NCI-H1930 (cell line): ENCODE measurements at places on chromosomes 3 and 15.

- no peak for DNase-seq
Measured at GRCh38 chr15:60551147-60551780, 72.3 kb upstream of the ICE2 start.

DNA sequence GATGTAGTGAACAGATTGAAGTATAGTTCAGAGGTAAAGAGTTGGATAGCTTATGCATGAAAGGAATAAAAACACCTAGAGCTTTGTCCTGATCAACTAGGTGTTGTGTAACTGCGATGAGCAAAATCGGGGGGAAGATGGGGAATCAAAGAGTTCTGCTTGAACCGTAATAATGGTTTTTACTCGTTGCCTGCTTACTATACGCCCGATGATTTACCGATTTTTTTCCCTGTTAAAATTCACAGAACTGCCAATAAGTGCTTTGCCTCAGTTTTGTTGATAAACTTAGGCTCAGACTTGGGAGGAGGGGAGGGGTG, 783 bp upstream of the DNAJB11 start:
- no peak for DNase-seq

DNA sequence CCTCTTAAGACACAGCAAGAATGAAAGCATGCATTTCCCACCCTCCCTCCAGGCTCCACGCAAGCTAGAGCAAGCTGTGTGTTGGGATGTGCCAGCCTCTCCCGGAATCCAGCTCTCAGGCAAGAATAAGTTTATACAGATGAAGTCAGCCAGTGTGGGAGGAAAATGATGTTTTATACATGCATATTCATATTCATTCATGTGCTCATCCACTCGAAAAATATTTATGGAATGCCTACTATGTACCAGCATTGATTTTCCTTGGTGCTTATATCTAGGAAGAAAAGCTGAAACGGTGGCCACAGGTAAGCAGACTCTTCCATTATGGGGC, 62.7 kb downstream of the KLHL6 start:
- DNase-seq: no peak

DNA sequence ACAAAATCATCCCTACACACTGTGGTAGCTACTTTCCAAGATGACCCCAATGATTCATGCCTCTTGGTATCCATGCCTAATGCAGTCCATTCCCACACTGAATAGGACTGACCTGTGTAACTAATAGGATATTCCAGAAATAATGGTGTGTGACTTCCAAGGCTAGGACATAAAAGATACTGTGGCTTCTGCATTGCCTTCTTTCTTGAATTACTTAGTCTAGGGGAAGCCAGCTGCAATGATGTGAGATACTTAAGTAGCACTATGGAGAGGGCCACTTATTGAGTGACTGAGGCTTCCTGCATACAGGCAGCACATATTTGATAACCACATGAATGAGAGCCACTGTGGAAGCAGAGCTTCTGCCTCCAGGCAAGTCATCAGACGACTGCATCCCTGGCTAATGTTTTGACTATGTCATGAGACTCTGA, 50.1 kb downstream of the NR1I2 start:
- DNase-seq: no peak

DNA sequence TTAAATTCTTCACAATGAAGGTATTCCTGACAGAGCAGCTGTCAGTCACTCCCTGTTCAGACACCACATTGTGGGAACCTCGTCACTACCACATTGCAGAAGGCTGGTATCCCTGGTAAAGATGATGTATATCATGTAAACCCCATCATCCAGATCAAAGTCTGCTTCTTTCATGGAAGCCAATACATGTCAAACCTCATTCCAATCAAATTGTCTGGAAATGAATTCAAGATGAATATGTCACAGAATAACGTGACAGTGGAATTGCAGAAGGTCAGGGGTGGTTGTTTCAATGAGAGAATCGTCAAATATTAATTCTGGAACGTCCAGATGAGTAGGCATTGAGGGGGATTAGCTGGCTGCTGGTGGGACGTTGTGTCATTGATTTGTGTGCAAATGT, 4.2 kb downstream of the ZIC4 start:
- DNase-seq: no peak

DNA sequence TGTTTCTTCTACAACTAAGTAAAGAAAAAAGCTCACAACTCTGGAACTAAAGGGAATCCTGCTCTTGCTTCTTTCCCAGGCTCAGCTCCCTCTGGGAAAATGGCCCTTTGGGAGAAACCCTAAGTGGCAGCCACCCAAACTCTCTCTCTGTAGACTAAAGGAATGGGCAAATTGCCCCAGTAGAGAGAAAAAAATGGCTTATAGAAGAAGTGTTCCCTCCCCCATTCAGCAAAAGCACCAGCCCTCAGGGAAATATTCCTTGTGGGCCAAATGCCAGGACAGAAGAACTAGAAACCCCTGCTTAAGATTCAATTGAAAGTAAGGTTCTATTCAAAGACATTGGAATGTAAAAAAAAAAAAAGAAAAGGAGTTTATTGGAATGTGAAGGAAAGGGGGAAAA, 603.7 kb upstream of the ALCAM start:
- no peak for DNase-seq

- no peak for DNase-seq
Measured at GRCh38 chr3:144756704-144757440, 785.2 kb downstream of the DIPK2A start.

DNA sequence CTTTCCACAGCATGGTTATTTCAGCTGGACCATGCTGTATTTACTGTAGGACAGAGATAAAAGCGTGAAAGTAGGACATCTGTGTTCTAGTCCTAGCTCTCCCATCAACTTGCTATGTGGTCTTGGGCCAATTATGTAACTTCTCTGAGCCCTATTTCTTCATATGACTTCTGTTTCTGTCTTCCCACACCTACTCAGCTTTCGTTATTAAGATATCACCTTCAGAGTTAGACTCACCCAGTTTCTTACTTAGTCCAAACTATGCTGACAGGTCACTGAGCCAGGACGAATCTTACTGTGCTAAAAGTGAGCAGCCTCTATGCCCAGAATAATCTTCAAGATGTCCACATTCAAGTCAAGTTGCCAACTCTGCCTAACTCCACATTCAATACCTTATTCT, 283.7 kb downstream of the IL5RA start:
- DNase-seq: no peak

GRCh38 chr3:159813822-159814531, 174.7 kb upstream of the IL12A start:
- DNase-seq: no peak

GRCh38 chr3:73255609-73256029, 194.2 kb downstream of the EBLN2 start:
- no peak for DNase-seq

DNA sequence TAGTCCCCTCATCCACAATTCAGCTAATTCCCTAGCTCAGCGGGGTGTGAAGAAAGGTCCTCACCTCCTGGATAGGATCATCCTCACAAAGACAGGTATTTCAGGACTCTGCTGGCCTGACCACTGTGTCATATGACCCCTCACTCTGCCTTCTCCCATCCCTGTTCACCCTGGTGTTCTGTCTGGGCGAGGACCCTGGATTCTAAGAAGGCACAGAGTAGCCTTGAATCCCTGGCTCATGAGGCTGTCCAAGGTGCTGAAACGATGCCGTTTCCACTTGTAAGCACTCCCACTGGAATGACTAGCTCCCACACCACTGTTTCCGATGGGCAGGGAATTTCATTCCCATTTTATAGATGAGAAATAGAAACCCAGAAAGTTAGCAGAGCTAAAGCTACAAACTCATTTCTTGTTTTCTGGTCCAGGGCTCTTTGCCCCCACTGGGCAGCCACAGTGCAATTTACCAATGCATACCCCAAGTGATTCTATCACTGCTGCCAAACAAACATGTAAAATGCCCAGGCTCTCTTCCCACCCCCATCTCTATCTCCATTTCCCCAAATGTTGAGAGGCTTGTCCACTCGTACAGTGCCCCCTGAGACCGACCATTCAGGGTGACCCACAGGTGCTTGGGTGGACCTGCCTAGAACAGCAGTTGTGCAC, 83.2 kb downstream of the RAB11A start:
- DNase-seq: no peak

DNA sequence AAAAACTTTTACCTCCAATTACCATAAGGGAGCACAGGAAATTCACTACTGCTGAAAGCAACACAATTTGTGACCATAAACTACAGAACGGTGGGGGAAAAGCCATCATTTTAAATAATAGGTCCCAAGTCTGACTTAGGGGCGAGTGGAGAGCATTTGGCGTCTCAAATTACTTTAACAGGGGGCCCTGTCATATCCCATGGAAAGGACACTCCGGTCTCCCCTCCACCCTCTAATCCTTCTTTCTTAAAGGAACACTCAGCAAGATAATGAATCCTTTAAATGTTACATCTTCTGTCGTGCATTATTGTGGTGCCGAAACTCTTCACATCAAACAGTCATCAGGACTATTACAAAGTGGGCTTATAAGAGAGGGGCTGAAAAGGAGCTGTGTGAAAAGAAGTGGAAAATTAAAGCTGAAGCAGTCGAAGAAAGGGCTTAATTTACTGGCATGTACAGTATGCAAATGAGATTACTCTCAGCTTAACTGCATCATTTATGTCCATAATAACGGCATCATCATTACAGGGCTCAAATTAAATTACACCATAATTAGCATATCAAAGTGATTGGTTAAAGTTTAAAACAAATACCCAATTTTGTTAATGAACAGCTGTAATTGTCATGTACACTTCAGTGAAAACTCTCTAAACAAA, 342.2 kb downstream of the FOXP1 start:
- no peak for DNase-seq

- no peak for DNase-seq
Measured at GRCh38 chr3:144045766-144046165, 74.1 kb downstream of the DIPK2A start.

GRCh38 chr3:66342717-66343356, 122.0 kb downstream of the SLC25A26 start:
- no peak for DNase-seq

DNA sequence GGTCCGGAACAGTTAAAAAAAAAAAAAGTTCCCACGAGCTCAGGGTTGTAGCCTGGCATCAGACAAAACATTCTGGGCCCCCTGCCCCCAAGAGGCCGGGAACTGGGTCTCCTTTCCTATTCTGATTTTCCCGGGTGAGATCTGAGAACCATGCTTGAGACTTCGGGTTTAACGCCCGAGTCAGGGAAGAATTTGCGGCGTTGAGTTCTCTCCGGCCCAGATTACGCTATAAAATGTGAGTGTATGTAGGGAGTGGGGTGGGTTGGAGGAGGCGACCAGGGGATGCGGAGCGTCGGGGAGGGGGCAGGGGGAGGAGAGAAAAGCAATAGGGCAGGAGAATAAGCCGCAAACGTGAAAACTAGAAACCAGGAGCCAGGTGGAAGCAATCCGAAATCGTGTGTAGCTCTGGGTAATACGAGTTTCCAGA, 2.7 kb downstream of the ZIC1 start:
- DNase-seq: no peak

- no peak for DNase-seq
Measured at GRCh38 chr3:63861306-63861705, 2.3 kb downstream of the THOC7 start.

- no peak for DNase-seq
Measured at GRCh38 chr3:42764561-42765295, 8.3 kb downstream of the CCDC13 start.

DNA sequence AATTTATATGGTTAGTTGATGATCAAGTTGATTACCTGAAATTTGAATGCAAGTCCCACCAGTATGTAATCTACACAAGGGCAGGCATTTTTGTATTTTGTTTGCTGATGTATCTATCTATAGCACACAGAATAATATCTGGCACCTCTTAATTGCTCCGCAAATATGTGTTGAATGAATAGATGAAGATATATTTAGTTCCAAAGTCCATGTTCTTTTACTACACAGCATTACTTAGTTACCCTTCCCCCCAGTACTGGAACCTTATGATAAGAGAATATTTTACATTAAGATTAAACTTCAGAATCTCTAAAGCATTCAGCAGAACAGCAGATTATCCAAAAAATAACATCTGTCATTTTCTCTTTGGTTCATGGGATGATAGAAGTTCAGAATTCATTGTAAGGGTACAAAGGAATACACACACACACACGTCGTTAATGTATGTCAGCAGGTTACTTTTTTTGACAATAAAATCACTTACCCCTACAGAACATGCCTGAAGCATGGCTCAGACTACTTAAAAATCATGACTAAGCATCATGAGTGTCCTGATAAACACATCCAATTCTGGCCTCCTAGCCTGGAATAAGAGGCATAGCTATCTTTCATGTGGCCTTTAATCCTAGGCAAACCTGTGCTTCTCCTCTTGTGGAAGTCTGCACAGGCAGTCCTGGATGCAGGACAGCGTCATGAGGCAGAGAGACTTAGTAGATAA, 148.9 kb upstream of the TBC1D5 start:
- DNase-seq: no peak

GRCh38 chr3:149435996-149436885, 38.3 kb upstream of the TM4SF4 start:
- no peak for DNase-seq

DNA sequence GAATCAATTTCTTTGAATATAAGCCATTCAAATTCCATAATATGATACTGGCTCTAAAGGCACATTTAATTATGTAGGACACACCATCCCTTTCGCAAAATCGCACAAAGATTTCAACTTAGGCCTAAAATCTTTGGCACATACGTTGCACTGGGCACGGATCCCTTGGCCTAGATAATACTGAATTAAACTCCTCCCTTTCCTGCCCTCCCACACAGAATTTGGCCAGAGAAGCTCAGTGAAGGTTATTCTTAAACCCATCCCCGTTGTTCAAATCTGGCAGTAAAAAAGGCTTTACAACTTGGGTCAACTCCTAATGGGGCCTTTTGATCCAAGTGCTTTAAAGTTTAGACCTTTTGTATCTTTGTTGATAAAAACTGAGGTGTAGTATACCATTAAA, 247.2 kb downstream of the PTPRG start:
- no peak for DNase-seq

DNA sequence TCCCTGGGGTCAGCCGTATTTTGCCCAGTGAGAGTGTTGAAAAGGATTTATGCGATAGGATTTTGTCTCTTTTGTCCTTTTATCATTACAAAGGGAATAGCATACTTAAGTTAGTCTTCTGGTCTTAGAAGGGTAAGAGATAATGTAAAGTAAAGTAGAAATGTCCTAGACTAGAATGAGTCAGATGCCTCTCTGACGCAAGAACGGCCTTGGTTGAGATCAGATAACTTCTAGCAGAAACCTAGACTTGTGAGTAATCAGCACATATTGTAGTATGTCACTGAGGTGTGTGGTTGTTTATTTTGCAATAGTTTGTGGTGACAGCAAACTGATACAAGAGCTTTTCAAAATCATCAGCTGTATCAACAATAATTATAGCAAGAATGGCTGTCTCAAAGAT, 866.1 kb downstream of the NSUN3 start:
- peak; percentile 23 for DNase-seq

GRCh38 chr3:134765468-134765867, 29.6 kb upstream of the EPHB1 start:
- no peak for DNase-seq

DNA sequence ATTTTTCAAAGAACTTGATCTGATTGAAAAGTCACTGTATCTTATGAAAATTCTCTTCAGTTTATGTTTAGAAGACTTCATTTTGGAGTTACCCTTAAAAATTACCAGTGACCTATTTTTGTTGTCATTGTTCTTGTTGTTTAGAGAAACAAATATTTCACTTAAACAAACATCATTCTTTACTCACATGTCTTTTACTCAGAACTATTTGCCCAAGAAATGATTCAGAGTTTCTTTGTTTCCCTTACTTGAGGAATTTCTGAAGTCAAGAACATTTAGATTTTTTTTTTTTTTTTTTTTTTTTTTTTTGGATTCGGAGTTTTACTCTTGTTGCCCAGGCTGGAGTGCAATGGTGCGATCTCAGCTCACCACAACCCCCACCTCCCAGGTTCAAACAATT, 259.6 kb upstream of the UBE2E1 start:
- DNase-seq: no peak
